Fibroblast of lung (primary cell): ENCODE measurements at places on chromosomes 2 and 18.

GRCh38 chr2:174967691-174968260, 37.4 kb downstream of the CHN1 start:
- peak; percentile 58 for DNase-seq

DNA sequence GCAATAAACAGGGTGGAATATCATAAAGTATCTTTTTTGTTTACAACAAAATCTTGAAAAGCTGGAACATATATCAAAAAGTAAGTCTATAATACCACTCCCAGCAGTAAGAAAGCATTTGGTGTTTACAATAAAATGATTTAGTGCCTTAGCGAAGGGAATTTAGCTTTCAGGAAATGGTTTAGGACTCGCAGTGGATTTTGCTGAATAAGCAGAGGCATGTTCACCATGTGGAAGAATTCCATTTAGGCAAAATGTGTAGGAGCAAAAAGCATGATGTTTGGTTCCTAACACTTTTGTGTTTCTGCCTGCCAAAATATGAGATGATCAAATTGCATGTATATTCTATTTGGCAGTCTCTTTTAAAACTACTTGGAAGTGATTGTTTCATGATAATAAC, 163.6 kb downstream of the AGPS start:
- DNase-seq, result peak; percentile 55

- DNase-seq, result no peak
Measured at GRCh38 chr2:210862283-210863065, 306.1 kb downstream of the CPS1 start.

DNA sequence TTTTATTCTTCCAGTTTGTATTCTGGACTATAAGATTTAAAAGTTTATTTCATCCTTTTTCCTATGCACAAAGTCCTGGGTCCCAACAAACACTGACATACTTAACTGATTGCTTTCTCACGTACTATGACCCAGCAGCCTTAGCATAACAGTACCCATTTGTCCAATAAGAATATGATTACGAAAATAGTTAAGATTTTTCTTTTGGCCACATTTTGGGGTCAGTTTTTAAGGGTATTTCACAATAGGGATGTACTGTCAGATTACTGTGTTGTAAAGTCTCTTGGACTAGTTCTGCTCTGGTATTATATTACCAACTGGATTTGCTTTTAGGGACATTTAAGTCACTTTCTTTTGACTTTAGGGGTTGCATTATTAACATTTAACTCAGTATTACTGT, 46.1 kb downstream of the TTC39C start:
- no peak for DNase-seq

DNA sequence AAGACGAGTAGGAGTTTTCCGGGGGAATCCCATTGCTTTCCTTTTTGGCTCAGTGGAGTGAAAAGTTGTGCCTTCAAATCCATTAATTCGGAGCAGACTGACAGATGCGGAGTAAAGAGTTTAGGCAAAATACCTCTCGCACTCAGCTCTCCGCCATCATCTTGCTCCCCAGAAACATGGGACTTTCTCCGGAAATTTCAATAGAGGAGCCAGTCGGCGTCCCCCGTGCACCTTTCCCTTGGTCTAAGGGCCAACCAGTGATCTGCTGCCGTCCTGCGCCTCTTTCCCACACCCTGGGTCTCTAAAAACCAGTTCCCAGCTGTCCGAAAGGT, 318 bp downstream of the TYW5 start:
- no peak for DNase-seq

GRCh38 chr2:226446406-226447001, 353.1 kb downstream of the IRS1 start:
- peak; percentile 91 for DNase-seq

DNA sequence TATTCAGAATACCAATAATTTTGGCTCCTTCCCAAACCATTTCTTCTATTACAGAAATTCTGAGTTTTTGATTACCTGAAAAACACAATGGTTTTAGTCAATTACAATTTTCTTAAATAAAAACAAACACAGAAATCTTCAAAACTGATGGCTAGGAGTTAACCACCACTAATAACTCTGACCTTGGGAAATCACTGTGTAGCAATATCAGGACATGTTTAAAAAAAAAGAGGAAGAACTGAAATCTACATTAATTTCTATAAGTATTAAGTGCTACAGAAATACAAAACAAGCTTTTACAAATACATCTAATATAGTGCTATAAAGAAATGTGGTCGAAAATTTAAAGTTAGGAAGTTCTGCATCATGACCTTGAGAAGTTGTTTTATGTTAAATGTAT, 14.9 kb downstream of the L3MBTL4 start:
- no peak for DNase-seq

DNA sequence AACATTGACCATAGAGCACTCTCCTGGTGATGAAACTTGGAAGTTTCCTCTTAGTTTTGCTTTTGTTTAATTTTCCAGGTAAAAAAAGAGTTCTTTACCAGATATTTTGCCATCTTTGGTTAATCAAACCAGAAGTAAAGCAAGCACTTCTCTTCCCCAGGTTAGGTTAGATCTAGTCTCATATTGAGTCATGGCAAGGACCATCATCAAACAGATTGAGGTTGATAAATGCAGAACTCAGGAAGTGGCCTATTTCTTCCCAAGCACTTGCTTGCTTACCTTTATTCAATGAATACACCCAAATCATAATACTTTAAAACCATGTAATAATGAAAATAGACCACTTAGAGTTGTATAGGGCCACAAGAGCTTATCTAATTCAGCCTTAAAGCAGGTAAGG, 23.4 kb downstream of the DNAH6 start:
- no peak for DNase-seq

GRCh38 chr2:108612514-108613183, 78.4 kb downstream of the LIMS1 start:
- no peak for DNase-seq

DNA sequence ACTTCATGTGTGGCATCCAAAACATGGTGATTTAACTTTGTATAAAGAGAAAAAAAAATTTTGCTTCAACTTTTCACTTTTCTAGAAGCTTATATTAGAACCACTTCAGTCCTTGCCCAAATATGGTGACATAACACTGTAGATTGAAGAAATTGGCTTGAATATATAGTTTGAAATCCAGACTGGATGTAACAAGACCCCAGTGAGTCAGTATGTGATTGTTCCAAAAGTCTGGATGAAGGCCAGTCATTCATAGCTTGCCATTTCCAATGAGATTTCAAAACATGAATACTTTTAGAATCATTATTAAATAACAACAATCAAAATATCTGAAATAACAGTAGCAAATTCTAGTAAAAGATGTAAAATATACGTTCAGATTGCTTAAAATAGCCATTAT, 104.8 kb upstream of the FN1 start:
- DNase-seq, result peak; percentile 95

DNA sequence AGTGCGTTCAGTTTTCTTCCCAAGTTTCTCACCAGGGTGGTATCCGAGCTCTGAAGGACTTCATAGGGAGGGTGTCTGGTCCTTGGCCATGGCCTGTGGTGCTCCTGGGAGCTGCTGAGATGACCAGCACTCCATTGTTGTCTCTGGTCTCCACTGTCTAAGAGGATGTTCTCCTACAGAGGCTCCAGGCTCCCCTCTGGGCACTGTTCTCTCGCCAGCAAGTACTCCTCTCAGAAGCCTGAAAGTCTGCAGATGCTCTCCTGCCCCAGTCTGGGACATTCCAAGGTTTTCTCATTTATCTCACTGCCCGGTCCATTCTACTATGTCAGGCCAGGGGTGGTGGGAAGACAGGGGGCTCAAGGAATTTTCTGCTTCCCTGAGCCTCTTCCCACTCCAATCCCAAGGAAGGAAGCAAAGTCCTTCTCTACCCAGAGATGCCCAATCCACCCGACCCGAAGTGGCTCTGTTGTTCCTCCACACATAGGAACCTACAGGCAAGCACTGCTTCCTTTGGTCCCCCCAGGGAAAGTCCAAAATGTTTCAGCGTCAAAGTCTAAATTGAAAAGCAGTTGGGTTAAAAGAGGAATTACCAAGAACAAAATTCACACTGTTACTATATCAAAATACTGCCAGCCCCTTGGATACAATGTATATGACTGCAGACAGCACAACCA, 110.5 kb downstream of the GYPC start:
- no peak for DNase-seq

DNA sequence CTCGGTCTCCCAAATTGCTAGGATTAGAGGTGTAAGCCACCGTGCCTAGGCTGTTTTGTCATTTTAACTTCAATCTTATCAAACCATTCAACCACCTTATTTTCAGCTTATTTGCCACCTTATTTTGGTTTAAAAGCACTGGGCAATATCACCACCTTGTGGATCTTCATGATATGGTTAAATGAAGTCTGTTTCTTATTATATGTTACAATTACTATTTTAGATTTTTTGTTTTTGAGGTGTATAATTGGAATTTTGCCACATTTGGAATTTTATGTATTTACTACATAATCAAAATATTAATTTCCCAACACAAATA, 43.8 kb upstream of the SCN9A start:
- DNase-seq, result peak; percentile 75

DNA sequence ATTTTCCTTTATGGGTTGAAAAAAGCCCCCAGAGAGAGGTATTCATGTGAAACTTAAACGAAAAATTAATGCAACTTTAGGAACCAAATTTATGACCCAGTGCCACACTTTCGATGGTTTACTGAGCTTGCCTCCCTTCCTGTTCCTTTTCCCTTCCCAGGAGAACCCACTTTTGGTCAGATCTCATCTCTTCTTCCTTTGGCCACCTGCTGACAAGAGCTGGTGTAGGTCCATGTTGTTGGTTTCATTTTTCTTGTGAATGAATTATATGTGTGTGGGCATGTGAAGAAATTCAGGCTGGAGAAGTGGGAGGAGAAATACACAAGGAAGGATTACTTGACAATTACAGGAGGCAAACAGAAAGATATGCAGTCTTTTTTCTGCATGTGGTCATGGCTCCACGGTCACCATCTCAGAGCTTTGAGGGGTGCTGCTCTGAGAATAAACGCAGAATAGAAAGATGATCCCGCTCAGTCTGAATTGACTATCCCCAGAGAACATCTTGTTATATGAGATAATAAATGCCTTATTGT, 111.3 kb upstream of the TCF4 start:
- no peak for DNase-seq

- DNase-seq, result no peak
Measured at GRCh38 chr2:116687371-116687770, 1127.1 kb upstream of the DDX18 start.

- DNase-seq, result peak; percentile 91
Measured at GRCh38 chr2:217383620-217384019, 523.8 kb upstream of the TNP1 start.

DNA sequence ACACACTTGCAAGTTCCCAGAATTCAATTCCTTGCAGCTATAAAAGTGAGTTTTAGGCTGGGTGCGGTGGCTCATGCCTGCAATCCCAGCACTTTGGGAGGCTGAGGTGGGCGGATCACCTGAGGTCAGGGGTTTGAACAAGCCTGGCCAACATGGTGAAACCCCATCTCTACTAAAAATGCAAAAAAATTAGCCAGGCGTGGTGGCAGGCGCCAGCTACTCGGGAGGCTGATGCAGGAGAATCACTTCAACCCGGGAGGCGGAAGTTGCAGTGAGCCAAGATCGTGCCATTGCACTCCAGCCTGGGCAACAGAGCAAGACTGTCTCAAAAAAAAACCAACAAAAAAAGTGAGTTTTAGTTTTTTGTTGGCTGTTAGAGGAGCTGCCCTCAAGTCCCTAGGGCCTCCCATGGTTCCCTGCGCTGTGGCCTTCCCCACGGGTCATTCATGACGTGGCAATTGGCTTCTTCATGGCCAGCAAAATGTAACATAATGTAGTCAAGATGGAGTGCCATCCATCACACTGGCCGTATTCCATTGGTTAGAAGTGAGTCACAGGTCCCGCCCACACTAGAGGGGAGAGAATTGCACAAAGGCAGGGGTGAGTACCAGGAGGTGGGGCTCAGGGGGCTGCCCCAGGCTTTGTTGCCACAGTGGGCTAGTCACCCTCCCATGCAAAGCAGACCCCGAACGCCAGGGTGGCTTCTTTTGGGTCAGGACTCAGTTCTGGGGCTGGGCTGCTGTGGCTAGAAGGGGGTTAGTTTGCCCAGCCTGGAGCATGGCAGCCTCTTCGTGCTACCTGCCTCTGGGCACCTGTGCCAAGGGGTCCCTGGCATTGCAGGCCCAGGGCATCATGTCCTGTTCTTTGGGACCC, 37.7 kb upstream of the INHBB start:
- DNase-seq, result no peak

- DNase-seq, result no peak
Measured at GRCh38 chr2:54535599-54536195, 79.6 kb downstream of the SPTBN1 start.

DNA sequence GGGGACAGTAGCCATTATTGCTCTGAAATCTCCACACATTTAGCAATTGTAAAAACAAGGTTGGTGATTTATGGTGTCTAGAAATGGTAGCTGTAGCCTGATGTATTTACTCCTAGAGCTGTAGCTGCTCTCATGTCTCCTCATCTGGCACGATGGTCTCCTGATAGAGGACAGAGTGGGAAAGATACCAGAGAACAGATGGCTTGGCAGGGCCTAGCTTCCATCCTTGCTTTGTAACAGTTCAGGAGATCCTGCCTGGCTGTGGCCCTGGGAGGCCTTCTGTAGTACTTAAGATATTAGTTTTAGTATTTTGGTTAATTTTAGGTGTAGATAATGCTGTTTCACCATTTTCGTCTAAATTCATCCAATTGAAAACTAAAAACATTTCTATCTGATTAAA, 6.7 kb downstream of the ATG16L1 start:
- no peak for DNase-seq

- no peak for DNase-seq
Measured at GRCh38 chr2:232789082-232789481, 12.7 kb upstream of the KCNJ13 start.

DNA sequence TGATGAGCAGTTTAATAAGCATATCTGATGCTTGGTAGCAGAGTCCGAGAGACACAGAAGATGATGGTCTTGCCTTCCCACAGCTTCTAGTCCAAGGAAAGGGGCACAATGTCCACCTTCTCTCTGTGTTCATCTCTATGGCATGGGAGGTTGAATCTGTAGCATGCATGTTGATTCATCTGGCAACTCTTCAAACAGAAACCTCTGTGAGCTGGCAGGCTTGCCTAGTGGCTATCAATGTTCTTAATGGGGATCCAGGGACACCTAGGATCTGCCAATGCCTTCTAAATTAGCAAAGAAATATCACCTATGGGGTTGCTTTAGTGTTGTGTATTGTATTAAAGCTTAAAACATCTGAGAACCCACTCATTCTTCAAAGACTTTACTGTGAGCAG, 170.8 kb downstream of the INO80D start:
- DNase-seq, result no peak

DNA sequence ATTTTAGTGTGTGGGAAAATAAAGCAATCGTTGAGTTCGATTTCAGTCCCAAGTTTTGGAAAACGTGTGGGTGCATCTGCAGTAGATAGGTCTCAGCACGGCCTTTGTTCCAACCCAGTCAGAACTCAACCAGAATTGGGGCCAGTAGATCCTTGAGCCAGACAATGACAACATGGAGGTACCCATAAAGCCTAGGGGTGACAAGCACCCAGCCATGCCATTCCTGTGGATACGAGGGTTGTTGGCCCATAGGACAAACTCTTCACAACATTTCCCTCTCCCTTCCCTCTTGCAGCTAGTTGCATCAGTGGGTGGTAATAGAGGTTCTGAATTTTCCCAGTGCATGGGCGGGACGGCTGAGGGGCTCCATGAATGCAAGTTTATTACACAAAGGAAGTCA, 60.1 kb downstream of the ST3GAL5 start:
- peak; percentile 45 for DNase-seq

- no peak for DNase-seq
Measured at GRCh38 chr2:179936654-179937053, 70.4 kb downstream of the CWC22 start.
